Activated CD8-positive, alpha-beta memory T cell treated with anti-CD3 and anti-CD28 coated beads for 1 hour (primary cell): ENCODE measurements at places on chromosomes 6 and 20.

GRCh38 chr6:31577579-31577966 is 2.2 kb downstream of the TNF start:
- no peak for DNase-seq

- DNase-seq, result no peak
These were observed 172.2 kb downstream of the PLCB1 start for GRCh38 chr20:8304124-8304816.

GRCh38 chr6:156413154-156413553 is 364.0 kb upstream of the ARID1B start:
- DNase-seq, result no peak

DNA sequence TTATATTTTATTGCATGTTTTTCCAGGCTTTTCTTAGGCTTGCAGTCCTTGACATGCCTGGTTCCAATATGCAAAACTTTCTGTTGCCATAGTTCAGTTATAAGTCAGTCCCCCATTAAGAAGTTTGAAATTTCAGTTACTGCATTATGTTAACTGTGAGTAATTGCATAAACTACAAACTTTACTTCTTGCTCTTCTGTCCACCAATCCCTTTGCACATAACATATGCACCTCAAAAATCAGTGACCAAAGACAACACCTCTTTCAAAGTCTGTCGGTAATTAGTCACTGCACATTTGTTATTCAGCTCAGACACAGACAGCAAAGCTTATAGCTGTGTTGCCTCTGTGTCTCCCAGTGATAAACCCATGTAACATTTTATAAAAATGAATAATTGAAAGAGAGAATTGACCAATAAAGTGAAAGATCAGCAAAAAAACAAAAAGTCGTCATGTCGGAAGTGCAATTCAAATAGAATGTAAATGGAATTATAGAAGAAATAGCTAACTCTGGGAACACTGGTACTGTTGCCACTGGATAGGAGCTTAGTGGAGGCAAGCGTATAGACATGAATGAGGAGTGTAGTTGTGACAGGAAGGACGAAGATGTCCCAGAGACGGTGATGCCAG is 50.3 kb upstream of the BTBD3 start:
- DNase-seq, result no peak

- DNase-seq, result no peak
These were observed 348.9 kb upstream of the KCNQ5 start for GRCh38 chr6:72272958-72273357.
